ENCODE measurements at places on chromosomes 7 and 10. TPM values are rescaled to one million over a fixed set of nuclear protein-coding genes. Genes with fewer than 3 reads are reported as not detected.

DNA sequence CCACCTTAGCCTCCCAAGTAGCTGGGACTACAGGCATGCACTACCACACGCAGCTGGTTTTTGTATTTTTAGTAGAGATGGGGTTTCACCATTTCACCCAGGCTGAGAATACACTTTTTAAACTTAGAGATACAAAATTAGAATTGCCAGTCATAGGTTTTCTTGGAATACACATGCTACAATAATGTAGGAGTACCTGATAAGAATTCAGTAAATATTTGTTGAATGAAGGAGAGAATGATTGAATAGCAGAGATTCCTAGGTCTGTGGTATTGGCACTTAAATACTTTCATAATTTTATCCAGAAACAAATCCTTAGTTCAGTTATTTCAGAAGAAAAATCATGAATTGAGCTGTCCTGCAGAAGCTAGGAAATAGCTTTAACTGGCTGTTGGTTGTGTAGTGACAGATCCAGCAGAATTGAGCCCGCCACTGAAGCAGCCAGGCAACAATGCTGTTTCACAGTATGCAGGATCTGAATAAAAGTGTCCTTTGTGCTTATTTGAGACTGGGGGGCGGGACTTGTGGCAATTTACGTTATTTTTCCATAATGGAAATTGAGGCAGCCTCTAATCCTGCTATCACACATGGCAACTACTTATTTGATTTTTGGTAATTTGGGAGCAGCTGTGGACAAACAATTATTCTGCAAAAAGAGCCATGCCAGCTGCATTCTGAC lies 31.5 kb downstream of the NRF1 start:
- no peak for DNase-seq

- DNase-seq: no peak
Measured at GRCh38 chr7:130721486-130722277, 12.3 kb downstream of the KLF14 start.

DNA sequence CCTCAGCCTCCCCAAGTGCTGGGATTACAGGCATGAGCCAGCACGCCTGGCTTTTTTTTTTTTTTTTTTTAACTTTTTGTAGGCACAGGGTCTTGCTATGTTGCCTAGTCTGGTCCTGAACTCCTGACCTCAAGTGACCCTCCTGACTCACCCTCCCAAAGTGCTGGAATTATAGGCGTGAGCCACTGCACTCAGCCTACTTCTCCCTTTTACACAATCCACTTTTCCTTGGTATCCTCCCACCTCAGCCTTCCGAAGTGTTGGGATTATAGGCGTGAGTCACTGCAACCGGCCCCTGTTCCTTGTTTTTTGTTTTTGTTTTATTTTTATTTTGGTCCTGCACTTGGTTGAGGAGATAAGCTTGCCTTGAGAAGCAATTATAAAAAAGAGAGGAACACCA lies 75.9 kb upstream of the KMT2C start:
- DNase-seq: no peak

GRCh38 chr7:75072981-75073283 lies 670 bp downstream of the RCC1L start:
- DNase-seq: no peak

- DNase-seq: no peak
Measured at GRCh38 chr10:121709675-121710073, 111.4 kb upstream of the FGFR2 start.

- DNase-seq: no peak
Measured at GRCh38 chr10:60611291-60611747, 167.0 kb upstream of the CDK1 start.

GRCh38 chr7:6026011-6026819 lies 5.0 kb upstream of the ANKRD61 start:
- no peak for DNase-seq

DNA sequence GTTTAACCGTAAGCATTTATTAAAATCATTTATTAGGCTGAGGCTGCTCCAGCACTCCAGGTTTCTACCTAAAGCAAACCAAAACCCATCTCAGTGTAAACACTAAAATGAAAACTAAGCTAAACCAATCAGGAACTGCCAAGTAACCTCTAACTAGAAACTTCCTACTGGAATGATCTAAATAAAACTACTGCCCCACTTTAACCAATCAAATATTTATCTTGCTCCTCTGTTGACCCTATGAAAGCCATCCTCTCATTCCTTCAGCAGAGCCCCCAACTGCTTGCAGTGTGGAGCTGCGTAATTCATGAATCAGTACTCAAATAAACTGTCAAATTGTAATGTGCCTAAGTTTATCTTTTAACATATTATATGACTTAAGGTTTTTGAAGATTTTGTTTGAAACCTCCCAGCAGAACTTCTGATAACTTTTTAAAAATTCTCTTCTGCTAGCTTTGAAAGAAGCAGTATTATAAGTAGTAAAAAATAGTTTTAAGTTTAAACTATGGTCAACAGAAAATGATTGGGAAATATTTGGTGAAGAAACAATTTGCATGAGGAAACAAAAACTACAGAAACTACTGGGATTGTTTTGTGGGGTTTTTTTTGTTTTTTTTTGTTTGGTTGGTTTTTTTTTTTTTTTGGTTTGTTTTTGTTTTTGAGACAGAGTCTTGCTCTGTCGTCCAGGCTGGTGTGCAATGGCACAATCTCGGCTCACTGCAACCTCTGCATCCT lies 47.4 kb downstream of the GPR37 start:
- no peak for DNase-seq

Gene NPFFR1
- 0.05 TPM for polyA plus RNA-seq

Gene PTF1A
- not detected for polyA plus RNA-seq

- no peak for DNase-seq
Measured at GRCh38 chr10:132539431-132539839, 1.8 kb downstream of the INPP5A start.

DNA sequence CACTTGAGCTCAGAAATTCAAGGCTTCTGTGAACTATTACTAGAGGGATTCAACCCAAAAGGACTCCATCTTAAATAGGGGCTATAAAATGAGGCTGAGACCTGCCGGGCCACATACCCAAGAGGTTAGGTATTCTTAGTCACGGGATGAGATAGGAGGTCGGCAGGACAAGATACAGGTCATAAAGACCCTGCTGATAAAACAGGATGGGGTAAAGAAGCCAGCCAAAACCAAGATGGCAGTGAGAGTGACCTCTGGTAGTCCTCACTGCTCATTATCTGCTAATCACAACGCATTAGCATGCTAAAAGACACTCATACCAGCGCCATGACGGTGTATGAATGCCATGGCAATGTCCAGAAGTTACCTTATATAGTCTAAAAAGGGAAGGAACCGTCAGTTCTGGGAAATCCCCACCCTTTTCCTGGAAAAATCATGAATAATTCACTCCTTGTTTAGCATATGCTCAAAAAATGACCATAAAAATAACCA lies 101.2 kb upstream of the TRIM24 start:
- no peak for DNase-seq

Gene MMD2
- polyA plus RNA-seq: not detected

DNA sequence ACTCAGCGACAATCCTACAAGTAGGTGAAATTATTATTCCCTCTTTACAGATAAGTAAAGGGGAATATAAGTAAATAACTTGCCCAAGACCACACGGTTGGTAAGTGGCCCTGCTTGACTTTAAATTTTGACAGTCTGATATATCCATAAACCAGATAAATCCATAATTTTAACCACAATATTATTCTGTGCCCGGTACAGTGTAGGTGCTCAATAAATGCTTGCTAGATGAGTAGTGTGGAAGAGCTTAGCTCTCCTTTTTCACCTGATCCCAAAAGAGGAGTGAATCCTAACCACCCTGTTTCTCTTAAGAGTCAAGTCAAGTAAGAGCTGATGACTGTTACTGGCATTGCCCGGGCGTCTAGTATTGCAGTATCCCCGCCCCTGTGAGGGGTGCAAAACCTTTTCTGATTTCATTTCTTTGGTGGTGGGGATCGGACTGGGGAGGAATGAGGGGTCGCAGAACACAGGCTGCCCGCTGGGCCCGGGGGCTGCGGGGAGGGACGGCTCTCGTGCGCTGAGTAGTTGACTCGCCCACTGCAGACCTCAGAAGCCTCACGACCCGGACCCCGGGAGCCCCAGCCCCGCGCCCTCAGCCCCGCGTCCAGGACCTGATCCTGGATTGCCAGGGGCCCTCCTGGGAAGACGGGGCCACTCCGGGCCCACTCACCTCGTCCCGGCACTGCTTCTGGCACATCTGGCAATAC lies 490 bp downstream of the KIN start:
- DNase-seq: no peak

- peak; percentile 4 for DNase-seq
Measured at GRCh38 chr10:53403688-53404087, 631.1 kb upstream of the MBL2 start.

GRCh38 chr10:30098629-30099028 lies 39.2 kb upstream of the JCAD start:
- DNase-seq: no peak

Gene TAS2R3
- 0.38 TPM for polyA plus RNA-seq

- DNase-seq: no peak
Measured at GRCh38 chr7:119596651-119597050, 676.3 kb upstream of the KCND2 start.

DNA sequence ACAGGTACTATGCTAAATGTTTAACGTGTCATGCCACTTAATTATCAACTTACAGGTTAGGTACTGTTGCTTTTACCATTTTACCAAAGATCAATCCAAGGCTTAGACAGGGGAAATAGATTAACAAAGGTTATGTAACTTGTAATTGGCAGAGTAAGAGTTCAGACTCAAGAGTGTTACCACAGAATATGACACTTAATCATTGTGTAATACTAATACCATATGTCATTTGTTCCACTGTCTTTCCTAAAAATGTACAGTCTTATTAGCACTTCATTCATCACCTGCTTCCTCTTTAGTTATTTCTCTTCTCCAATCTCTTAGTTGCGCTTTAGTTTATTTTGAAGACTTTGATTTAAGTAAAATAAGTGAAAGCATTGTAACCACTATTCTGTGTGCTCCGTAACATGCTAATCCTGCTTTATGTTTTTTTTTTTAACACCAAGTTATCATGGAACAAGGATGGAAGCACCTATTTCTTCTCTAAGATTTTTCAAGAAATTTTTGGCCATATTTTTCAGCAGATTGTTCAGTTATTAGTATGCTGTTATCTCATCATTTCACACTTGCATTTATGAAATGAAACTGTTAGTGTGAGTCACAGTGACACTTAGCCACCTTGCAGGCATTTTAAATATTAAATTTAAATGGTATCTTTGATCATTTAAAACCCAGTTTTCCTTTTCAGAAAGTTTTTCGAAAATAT lies 197.3 kb downstream of the PHF14 start:
- DNase-seq: no peak

Measured in forelimb muscle (tissue), 1 donor.